Amygdala (tissue), 56 donors: ENCODE measurements at places on chromosomes 3 and 15.
A peak's percentile ranks its signal among the peaks of the same experiment; 100 is the strongest.

- no peak for DNase-seq
These were observed 16.2 kb downstream of the CCDC33 start for GRCh38 chr15:74252291-74252690.

GRCh38 chr3:162217647-162218046 is 721.0 kb downstream of the OTOL1 start:
- DNase-seq = no peak

DNA sequence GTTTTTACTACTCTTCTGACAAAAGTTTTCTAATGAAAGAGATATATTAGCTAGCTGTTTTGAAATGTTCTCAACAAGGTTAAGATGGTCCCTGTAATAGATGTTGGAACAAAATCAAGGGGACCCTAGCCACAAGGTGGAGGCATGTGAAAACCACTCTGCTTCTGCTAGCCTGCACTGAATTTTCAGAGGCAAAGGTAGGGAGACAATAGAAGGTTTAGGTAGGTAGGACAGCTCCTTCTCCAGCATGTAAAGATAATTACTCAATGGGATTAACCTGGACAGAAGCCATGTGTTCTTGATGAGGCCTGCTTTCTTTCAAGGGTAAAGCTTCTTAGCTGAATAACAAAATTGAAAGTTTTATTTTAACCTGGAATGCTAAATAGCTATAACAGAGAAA is 333.5 kb downstream of the LSAMP start:
- DNase-seq = no peak

GRCh38 chr3:67976663-67977062 is 322.3 kb upstream of the SUCLG2 start:
- no peak for DNase-seq

DNA sequence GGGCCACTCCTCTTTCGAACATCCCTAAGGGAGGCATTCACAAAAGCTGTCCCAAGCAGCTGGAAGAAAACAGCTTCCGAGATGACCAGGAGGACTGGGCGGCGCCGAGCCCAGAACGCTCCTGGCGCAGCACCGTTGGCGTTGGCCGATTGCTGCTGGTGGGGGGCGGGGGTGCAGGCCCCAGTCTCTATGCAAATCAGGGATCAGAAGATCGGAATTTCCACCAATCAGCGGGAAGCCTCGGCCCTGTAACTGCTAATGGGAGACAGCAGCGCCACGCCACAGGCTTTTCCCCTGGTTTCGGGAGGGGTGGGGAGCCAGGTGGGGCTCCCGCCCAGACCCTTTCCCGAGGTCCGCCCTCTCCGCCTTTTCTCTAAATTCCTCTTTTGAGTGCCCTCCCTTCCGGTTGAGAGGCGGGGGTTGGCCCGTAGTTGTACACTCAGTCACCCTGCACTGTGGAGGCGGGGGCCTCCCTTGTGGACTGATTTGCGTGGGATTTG is 27.0 kb downstream of the HMCES start:
- peak; percentile 50 for DNase-seq

- no peak for DNase-seq
These were observed 2.9 kb upstream of the CLN6 start for GRCh38 chr15:68232449-68232848.

DNA sequence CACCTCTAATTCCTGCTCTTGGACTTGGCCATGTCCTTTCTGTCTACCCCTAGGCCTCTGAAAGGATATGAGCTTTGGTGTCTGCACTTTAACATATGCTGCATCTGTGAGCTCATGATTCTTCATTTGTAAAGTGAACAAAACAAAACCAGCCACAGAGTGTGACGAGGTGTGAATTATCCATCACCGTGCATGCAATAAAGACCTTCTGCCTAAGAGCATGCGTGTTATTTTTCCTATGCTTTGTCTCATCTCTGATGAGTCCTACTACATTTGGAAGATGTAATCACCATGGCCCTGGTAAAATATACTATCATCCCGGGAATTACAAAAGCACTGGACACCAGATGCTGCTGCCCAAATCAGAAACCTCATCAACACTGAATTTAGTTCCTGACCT is 103.5 kb upstream of the KCNAB1 start:
- no peak for DNase-seq

DNA sequence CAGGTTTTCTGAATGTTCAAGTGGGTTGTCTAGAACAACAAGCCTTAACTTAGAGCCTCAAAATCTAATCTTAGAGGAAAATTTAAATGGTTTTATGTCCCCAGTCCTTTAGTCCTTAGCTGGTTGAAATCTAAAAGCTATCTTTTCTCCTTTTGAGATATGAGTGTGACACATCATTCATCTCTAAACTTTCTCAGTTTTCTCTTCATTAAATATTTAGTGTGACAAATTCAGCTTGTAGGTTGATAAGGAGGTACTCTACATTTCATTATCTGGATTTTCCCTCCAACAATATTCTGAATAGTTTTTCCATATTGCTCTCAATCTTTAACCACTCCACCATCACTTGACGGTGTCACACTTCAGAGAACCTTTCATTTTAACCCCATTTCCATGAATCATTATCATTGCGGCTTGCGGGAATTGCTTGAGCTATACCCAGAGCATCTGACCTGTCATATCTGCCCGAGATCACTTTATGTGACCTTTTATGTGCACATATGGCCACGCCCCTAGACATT is 16.1 kb upstream of the ATP8B4 start:
- DNase-seq = no peak

DNA sequence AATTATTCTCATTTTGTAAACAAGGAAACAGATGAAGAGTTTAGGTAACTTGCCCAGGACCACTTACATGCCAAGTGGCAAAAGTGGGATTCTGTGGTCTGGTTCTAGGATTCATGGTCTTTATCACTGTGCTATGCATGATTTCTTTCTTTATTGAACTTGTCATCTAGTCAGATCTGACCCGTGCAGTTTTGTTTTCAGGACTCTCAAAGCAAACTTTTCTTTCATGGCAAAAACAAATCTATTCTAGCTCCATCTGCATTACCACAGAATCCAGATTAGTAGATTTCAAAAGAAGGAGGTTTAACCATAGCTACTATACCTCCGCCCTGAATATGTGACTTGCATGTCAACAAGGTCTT is 404.4 kb downstream of the PTPRG start:
- DNase-seq = no peak

GRCh38 chr15:63381301-63382204 is at the start of gene CA12:
TSS of gene CA12 (minus strand) at chr15:63381846. CDS start at chr15:63381720, 126 bp downstream.
- DNase-seq = no peak

DNA sequence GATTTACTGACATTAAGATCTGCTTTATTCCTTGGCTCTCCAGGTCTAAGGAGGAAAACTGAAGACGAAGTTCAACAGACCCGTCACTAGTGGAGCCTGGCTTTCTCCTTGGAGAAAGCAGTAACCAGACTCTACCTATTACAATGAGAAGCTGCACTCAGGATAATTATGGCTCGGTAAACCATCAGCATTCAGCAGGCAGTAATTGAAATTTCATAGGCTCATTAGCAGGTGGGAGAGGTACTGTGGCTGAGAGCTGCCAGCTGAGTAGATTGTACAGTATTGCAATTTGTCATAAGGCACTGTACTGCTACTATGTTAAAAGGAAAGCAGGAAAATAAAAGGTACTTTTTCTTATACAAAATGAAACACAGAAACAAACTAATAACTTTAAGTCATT is 51.2 kb downstream of the CHAC1 start:
- no peak for DNase-seq

GRCh38 chr15:68842958-68843357 is 22.3 kb upstream of the ANP32A start:
- no peak for DNase-seq

GRCh38 chr15:26981492-26981891 is 10.5 kb downstream of the GABRG3 start:
- no peak for DNase-seq

DNA sequence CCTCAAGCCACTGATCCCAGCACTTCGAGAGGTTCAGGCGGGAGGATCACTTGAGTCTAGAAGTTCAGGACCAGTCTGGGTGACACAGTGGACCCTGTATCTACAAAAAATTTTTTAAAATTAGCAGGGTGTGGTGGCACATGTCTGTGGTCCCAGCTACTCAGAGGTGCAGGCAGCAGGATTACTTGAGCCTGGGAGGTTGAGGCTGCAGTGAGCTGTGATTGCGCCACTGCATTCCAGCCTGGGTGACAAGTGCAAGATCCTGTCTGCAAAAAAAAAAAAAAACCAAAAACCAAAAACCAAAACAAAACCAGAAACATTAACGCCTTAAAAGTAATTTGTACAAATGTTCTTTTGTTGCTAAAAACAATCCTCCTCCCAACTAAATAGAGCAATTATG is 27.9 kb upstream of the SLC12A8 start:
- DNase-seq = no peak

- no peak for DNase-seq
These were observed 19.0 kb downstream of the C2CD4A start for GRCh38 chr15:62085740-62086139.

GRCh38 chr3:183540501-183541234 is 14.8 kb downstream of the KLHL6 start:
- peak; percentile 10 for DNase-seq

GRCh38 chr3:35633332-35634124 is 5.8 kb upstream of the ARPP21 start:
- DNase-seq = no peak

DNA sequence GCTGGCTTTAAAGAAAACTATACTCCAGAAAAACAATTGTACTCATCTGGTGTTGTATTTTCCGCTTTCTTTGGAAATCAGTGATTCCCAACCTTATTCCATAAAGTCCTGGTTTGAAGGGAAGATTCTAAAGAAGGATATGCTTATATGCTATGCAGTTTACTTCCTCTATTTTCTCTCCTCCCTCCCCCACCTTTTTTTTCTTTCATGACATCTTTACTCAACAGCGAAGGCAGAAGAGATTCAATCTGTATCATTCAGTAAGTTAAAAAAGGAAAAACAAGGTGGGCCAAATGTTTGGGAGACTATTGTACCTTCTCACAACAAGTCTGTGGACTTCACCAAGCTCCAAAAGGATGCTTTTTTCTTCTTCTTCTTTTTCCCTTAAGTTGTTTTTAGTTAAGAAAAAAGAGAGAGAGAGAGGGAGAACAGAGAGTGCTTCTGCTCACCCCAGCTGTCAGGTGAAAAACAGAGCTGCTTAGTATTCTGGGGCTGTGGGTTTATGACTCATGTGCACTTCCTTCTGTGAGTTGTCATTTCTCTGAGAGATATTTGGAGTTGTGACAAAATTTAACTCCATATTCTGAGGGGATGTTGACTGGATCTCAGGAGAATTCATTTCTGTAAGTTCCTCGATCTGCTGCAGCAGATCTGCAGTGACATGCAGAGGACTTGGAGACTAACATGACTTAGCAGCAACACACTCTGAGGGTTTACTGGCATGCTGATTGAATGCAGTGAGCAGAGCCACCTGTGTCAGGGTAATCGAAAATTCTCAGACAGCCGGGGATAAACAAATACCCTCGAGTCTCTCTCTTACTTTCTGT is 70.7 kb downstream of the SSR3 start:
- no peak for DNase-seq

DNA sequence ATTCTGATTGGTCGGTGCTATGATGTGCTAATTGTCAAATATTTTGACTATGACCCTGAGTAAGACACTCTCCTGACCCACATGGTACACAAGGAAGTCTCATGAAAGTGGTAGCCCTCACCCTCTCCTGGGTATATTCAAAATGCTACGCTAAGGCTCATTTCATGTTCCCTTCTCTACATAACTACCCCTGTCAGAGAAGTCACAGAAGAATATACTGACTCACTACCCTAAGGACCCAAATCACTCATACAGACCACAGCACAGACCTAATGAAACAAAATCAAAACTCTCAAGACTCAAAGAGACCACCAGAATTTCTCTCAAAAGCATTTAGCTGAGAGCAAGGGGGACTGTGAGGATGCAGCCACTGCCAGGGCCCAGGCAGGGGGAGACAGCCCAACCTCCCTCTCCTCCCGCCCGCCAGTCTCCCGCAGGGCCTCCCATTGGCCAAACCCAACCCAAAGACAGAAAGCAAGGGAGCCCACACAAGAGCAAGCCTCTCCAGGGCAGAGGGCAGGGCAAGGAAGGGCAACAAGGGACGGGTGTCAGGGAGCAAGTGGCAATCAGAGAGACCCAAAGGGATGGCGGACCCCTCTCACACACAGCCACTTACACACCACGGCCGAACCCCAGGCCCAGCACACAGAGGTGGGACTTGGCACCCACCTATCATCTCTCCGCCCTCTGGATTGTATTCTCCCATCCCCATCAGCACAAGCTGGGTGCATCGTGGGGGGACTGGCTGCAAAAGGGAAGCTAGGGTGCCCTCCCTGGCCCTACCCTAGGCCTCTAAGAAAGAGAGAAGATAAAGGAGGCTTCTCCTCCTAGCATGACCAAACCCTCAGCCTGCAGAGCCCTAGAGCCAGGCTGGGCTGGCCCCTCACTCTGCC is 41.6 kb downstream of the MEGF11 start:
- DNase-seq = no peak

DNA sequence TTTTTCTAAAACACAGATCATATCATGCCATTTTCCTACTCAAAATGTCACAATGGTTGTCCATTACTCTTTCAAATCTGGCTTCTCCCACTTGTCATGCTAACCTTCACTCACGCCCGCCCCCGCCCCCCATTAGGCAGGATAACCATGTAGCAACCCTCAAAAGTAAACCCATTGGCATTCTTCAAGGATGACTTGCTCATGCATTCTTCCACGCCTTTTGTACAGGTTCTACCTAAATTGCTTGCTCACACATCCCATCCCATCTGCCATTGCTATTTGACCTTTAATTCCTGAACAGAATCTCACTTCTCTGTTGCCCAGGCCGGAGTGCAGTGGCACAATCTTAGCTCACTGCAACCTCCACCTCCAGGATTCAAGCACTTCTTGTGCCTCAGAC is 389.3 kb downstream of the MCTP2 start:
- no peak for DNase-seq

DNA sequence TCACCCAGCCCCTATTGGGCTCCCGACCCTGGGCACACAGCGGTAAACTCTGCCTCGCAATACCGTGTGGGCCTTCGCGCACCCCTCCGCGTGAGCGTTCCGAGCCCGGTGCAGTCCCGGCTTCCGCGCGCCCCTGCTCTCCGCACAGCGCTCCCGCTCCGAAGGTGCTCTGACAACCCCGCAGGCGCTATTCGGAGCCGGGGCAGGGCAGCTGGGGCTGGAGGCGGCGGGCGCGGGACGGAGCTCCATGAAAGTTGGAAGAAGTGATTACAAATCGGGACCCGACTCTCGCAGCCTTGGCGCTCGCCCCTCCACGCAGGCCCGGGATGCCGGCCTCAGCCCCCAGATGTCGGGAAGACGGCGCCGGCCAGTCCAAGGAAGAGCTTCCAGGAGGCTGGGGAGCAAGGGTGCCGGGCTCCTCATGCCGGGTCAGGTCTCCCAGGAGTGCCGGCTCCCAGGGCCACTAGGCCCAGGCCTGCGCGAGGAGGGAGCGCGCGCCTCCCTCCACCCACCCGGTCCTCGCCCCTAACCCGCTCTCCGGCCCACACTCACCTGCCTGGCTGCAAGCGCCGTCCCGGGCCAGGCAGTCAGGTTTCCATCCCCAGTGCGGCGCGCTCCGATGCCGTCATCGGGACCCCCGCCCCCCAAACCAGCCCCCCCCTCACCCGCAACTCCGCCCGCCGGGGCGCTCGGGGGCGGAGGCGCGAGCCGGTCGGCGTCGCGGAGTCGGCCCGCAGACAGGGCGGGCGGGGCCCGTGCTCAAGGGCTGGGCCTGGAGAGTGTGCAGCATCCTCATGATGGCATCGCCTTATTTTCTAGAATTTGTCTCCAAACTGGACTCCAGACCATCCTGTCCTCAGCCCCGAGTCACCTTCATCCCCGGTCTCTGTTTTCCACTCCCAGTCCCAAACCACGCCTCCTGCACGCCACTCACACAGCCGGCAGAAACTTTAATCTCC is at the start of gene KIF7:
Gene KIF7 (minus strand): TSS at position 621 of the 959 bp plus-strand sequence. CDS start 2,537 bp downstream, outside the sequence.
- no peak for DNase-seq

- no peak for DNase-seq
These were observed 106.2 kb upstream of the PLAAT1 start for GRCh38 chr3:193134856-193135255.
